ENCODE measurements at places on chromosomes 5 and 9. TPM values are rescaled to one million over a fixed set of nuclear protein-coding genes. Genes with fewer than 3 reads are reported as not detected.

OR1L4 gene
- total RNA-seq, result not detected

TLX3 gene
- total RNA-seq, result 1.9 TPM

MOB3B gene
- total RNA-seq, result under 0.01 TPM

TSLP gene
- total RNA-seq, result not detected

- no peak for DNase-seq
These were observed 1086.9 kb upstream of the CDH6 start for GRCh38 chr5:30106596-30106995.

- no peak for DNase-seq
These were observed 196.9 kb downstream of the CACNA1B start for GRCh38 chr9:138074516-138074915.

DNA sequence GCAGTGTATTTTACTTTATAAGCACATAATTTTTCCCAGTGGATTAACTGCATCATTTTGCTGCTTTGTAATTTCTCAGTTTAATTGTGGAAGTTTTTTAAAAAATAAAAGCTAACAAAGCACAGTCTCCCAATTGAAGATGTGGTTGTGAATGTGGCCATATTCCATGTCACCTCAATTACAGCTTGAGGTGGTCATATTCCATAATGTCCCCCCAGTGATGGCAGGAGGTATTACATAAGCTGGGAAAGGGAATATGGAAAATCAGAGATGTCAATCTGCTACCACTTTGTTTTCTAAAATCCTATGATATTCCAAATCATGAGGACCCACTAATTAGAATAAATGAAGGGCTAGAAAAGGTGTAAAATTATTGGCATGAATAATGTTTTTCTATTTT is 1672.0 kb upstream of the CDH9 start:
- peak; percentile 0 for DNase-seq

GRCh38 chr9:94445863-94446262 is 109.0 kb upstream of the PCAT7 start:
- DNase-seq, result no peak

DNA sequence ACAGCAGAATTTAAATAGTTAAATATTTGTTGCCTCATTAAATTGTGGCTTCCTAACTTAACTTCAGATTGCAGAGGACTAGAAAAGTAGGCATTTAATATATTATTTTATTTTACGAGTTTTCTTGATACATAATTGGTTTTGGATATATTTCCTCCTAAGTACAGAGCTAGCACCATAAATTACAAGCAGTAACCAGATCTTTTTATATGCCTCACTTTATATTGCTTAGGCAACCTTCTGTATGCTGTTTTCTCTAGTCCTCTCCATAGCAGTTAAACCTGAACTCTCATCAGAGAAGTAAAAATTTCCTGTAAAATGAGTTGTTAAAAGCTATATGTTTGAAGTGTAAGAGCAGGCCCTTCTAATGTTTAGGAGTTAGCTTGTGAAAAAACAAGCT is 144.2 kb downstream of the ZCCHC7 start:
- DNase-seq, result no peak

DNA sequence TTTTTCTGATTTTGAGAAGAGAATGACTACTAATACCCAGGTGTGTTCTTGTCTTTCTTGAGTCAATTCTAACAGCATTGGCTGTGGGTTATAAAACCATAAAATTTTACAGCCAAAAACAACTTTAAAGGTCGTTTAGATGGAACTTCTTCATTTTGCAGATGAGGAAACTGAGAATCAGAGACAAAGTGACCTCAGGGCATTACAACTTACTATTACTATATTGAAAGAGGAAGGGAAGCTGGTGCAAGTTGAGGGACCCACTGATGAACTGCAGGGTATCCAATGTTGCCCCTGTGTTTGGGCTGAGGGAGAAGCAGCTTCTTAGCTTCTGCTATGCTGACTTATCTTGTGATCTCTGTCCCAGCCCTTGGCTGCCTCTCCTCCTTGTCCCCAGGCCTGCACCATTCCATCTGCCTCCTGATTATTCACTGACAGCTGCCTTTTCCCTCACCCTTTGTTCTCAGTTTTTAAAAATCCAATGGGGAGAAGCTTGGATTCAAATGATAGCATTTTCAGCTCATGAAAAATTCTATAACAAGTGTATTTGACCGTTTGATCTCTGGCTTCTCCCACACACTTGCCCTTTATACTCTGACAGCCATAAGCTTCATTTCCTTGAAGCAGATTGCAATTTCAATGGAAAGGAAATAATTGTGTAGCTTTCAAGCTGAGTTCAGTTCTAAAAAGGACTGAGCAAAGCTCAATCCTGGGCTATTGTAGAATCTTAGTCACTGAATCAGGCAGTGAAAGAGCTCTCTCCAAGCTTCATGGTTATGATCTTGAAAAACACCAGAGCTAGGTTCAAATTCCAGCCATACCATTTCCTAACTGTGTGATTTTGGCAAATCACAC is 68.5 kb downstream of the TMC1 start:
- DNase-seq, result no peak

DNA sequence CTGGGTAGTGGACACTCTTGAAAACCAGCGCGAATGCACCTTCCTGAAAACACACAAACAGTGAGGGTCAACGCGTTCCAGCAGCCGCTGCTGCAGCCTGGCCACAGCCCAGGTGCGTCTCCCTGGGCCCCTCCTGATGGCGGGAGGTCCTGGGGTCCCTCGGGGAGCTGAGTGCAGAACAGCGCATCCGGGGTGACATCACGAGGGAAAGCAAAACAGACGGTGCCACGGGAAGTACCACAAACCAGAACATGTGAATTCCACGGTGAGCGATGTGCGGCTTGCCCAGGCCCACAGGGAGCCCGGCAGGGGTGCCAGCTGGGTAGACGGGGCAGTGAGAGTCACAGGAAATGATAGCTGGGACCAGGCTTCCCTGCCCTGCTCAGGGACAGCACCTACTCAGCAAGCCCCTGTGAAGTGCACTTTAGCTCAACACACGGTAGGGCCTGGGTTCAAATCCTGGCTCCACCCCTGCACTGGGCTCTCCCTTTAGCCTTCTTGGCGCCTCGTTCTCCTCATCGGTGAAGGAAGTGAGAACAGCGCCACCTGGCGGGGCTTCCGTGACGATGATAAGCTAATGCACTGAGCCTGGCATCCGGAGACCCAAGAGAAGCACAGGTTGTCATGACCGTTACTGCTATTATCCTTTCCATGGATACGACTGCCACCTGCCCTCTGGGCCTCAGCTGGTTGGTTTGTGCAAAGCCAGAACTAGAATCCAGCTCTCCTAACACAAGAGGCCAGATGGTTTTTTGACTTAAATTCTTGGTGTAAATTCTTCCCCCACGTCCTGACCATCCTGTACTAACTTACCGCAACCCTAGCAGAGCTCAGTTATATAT is 24.6 kb downstream of the GFPT2 start:
- peak; percentile 70 for DNase-seq

GRCh38 chr9:134644725-134645606 is 3.4 kb downstream of the COL5A1 start:
- DNase-seq, result peak; percentile 97

- DNase-seq, result peak; percentile 96
These were observed 167.9 kb downstream of the AUH start for GRCh38 chr9:91193658-91194391.

DNA sequence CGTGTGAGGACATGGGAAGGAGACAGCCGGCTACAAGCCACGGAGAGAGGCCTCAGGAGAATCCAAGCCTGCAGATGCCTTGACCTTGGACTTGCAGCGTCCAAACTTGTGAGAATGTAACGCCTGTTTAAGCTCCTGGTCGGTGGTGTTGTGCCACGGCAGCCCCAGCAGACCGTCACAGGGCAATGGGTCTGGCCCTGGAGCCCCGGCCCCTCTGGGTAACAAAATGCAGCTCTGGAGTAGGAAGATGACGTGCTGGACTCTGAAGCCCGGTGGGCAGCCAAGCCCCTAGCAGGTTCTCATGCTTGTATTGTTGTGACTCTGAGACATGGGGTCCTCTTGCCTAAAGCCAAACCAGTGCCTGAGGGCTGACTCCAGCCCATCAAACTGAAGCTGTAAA is 174.7 kb downstream of the IRX2 start:
- no peak for DNase-seq

All from RPMI7951 (cell line).